ENCODE measurements at places on chromosomes 1 and 21.

DNA sequence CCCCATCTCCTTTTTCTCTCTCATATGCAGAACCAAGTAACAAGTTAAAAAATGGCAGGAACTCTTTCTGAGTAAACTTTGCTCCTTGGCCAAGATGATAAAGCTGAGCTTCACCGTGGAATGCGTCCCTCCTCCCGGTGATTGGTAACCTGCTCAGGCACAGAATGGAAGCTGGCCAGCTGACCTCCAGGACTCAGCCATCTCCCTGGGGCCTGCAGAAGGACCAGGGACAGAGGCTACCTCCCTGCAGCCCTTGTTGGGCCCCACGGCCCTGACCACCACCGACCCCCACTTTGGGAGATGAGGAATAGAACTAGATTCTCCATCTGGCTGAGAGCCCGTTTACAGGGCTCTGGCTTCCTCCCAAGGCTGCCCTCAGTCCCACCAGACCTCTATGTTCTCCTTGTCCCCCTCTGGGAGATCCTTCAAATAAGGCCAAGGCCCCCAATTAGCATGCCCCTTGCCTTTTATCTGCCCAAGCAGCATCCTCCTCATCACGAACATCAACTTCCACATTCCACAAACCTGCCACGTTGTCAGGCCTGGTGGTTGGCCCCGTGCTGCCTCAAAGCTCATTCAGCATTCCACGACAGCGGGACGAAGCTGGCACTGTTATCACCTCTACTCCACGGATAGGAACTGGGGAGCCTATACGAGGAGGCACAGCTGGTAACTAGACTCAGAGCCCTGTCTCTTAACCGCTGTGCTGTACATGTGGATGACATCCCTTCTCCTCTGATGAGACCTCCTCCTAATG lies 74.2 kb downstream of the CD34 start:
- no peak for DNase-seq

DNA sequence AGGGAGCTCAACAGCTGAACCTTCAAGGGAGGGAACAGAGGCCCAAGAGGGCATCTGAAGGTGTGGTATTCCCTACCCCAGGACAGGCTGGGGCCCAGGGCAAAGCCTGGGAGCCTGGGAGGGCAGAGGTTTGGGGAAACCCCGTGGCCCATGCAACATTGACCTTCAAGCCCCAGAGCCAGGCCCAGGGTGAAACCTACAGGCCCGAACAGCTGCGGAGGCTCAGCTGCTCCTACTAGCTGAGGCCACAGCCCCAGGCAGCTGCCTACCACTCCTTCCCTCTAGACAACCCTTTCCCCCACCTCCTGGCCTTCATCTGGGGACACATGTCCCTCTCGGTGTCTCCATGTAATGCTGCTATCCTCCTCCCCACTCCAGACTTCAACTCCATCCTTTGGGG lies 3.2 kb downstream of the LAD1 start:
- DNase-seq = no peak

DNA sequence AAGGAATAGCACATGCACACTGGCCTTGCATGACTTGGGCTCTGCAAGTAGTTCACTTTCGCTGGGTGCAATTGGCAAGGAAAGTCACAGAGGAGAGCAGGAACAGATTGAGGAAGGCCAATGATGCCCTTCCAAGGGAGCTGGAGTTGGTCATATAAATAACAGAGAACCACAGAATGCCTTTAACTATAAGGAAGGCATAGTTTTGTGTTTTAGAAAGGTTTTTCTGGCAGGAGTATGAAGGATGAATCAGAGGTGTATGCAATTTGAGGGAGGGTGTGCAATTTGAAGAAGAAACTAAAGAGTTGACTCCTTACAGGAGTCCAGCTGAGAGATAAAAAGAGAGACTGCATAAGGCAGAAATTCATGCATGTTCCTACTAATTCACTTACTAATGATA lies 112.1 kb downstream of the PHTF1 start:
- DNase-seq = no peak

- DNase-seq = no peak
These were observed 45.3 kb downstream of the NR5A2 start for GRCh38 chr1:200072636-200073285.

GRCh38 chr1:205274041-205274691 lies 46.4 kb downstream of the TMCC2 start:
- no peak for DNase-seq

- no peak for DNase-seq
These were observed 540 bp upstream of the C1orf198 start for GRCh38 chr1:230868736-230869385.

DNA sequence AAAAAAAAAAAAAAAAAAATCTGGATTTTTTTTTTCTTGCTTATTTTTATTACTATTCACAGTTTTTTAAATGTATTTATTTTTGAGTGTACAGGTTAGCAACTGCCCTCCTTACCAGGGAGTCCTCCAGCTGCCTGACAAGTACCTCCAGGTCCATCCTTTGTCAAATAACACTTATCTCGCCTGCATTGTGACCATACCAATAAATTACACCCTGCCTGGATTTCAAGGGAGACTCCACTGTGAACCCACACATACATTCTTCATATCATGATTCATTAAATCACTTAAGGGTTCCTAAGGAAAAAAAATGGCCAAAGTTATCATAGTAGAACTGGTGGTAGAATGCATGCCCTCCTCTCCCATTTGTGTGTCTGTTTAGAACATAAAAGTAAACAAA lies 38.4 kb downstream of the EEIG2 start:
- no peak for DNase-seq

DNA sequence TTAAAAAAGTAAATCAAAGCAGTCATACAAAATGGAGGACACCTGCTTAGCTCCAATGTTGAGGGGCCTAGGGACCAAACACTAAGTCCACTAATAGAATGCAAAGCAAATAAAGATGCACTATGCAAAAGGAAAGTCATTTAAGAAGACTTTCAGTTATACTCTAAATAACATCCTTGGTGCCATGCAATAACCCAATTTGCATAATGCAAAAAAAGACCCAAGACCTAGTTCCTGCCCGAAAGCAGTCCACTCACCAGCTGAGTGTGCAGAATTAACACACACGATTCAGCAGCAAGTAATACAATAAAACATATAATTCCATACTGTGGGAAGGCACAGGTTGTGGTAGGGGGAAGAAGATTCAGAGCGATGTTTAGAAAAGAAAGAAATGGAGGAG lies 101.8 kb downstream of the TGFBR3 start:
- DNase-seq = no peak

DNA sequence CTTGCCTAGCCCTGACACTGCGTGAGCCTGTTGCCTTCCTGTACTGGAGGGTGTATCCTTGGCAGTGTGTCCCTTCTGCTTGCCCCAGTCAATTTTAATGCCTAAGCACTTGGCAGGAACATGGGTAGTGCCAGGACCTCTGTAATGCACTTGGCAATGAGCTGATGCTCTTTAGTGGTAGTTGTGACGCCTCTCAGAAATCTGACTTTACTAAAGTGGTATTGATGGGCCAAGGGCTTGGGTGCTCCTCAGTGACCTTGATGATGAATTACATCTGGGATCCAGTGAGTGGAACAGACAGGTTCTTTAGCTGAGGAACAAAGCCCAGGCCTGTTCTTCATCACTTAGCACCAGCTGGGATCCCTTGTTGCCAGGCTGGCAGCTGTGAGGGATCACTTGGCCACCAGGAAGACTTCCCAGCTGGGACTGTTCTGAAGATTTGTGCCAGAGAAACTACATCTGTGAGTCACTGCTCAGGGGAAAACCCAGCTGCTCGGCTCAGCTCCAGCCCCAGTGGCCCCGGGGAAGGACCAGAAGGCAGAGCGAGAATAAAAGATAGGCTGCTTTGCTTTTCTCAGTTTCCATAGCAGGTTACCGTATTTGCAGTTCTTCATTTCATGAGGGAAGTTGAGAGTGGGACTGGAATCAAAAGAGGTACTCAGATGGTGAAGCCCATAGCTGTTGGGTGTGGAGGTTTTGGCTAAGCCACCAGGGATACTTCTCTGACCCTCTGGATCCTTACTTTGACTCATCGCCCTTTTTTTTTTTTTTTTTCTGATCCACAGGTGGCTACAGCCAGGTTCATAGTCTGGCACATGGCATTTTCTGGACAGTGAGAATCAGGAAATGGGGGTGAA lies 28.5 kb upstream of the KCNA2 start:
- no peak for DNase-seq

DNA sequence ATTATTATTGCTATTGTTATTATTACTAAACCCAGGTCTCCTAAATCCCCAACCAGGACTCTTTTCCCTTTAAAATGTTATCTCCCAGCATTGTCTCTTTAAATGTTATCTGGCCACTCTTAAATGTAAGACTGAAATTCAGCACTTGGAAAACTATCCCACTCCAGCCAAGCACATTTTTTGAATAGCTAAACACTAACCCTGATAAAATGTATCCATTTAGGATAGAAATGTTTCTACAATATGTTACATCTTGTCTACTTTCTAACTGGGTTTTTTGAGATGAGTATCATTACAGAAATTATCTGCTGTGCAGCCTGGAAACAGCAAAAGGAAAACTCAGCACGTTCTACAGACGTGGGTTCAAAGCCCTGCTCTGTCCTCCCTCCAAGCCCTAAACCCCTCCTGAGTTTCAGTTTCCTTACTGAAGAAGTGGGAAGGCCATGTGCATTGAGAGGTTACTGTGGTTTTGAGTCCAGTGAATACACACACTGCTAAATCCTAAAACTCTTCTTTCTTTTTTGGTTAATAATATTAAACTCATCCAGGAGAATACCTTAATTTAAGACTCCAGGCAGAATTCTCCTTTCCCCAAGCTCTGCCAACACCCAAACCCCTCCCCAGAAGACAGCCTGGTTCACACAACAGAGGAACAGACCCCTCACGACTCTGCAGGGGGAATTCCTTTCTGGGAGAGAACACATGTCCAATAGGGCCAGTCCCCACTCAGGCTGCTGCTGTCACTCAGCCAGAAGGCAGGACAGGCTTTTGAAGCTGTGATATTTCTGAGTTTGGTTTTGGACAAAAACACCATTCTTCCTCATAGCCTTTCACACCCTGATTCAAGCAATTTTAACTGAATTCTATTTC lies 41.9 kb downstream of the HIVEP3 start:
- no peak for DNase-seq

- no peak for DNase-seq
These were observed 301.4 kb upstream of the ADAMTS5 start for GRCh38 chr21:27268290-27268689.

DNA sequence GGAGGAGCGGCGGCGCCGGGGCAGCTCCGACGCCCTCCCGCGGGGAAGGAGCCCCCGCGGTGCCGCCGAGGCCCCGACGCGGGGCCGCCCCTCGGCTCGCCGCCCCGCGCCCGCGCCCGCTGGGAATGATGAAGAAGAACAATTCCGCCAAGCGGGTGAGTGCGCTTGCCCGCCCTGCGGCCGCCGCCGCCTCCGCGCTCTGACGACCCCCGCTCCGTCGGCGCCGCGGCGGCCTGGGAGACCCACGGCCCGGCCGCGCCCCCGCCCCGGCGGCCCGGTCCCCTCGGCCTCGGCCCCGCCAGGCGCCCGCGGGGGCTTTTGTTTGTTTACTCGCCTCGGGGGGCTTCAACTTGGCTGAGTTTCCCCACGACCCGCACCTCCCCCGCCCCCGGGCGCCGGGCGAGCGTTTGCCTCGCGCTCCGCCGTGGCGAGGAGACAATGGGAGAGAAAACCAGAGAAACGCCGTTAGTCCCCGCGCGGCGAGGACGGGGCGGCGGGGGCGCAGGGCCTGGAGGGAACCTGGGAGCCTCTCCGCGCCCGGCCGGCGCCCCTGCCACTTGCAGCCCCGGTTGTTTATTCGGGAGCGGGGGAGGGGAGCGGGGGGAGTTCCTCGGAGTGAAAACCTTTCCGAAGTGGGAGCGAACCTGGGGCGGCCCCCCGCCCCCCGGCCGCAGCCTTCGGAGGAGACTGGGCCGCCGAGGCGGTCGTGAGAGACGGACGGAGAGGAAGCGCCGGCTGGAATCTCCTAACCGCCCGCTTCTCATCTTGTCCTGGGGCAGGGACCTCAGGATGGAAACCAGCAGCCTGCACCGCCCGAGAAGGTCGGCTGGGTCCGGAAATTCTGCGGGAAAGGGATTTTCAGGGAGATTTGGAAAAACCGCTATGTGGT lies 661 bp downstream of the PLEKHO1 start:
- DNase-seq = no peak

- DNase-seq = no peak
These were observed 3.7 kb downstream of the ARTN start for GRCh38 chr1:43937179-43937865.

- no peak for DNase-seq
These were observed 36.8 kb downstream of the TRIM11 start for GRCh38 chr1:228369608-228370438.

DNA sequence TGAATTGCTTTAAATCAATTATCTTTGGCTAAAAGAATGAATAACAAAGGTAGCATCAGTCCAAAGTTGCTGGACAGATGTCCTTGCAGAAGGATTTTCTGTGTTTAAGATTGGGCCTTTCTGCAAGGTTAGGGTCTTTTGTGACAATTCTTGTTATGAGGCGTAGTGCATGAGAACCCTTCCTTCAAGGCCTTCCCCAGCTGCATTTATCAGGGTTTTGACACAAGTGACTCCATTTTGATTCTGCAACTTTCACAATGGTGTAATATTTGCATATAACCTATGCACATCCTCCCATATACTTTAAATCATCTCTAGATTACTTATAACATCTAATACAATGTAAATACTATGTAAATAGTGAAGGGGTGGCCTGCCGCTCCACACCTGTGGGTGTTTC lies 1.1 kb upstream of the SETD4 start:
- no peak for DNase-seq

- no peak for DNase-seq
These were observed 126.4 kb upstream of the C1orf21 start for GRCh38 chr1:184260382-184260781.

GRCh38 chr21:41802684-41803083 lies 35.8 kb upstream of the RIPK4 start:
- DNase-seq = no peak

GRCh38 chr1:180154003-180154324 lies 705 bp upstream of the QSOX1 start:
- DNase-seq = no peak

- DNase-seq = no peak
These were observed 21.2 kb upstream of the TTLL7 start for GRCh38 chr1:84020151-84020550.

- no peak for DNase-seq
These were observed 1.2 kb upstream of the INAVA start for GRCh38 chr1:200893411-200893901.

DNA sequence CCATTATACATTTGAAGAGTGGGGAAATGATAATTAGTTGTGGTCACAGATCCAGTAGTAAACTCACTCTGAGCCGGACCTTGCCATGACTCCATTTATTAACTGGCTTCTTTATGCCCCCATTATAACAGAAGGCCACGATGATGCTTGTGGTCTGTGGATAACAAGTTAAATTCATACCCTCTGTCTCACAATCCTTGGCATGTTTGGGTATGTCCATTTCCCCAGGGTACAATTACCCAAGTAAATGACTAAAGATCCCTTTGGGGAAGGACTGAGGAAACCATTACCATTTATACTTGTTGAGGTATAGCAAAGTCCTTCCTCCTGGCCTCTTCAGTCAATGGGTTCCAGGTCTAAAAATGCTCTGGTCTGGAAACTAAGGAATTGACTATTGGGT lies 7.3 kb upstream of the USP1 start:
- no peak for DNase-seq

- no peak for DNase-seq
These were observed 14.2 kb upstream of the F13B start for GRCh38 chr1:197081117-197081753.

GRCh38 chr1:57470036-57470435 lies 46.2 kb upstream of the DAB1 start:
- DNase-seq = no peak

Data from stimulated activated CD8-positive, alpha-beta memory T cell treated with anti-CD3 and anti-CD28 coated beads, Interleukin-7, amount 100 ng/mL, for 4 hours (primary cell).